HCT116 (cell line): ENCODE measurements at places on chromosomes 2 and 18.

- no peak for DNase-seq
Measured at GRCh38 chr2:53379547-53379946, 388.1 kb upstream of the CHAC2 start.

DNA sequence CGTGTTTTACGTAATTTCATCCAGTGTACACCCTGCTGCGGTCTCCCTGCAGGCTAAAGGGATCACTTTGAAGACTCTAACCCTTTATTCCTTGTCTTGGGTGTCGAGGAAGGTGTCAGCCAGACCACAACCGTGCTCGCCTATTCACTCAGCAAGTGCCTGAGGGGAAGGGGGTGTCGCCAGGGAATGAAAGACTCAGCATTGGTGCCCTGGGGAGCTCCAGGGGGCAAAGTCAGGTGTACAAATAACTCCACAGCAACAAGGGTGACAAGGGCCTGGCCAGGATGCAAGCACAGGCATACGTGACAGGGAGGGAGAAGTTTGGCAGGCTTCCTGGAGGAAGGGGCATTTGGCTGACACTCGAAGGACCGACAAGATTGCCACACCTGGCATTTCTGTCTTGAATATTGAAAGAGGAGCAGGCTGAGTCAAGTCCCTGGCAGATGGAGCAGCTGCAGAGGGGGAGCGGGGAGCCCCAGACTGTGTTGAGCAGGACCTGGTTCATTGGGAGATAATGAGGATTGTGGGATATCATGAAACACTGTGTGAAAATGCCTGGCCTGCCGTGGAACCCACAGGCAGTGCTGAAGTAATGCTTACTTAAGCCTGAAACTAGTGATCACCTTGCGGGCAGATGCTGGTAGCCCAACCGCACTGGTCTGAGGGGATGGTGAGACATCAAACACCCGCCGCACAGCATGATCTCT is 93.9 kb downstream of the RHOB start:
- no peak for DNase-seq

DNA sequence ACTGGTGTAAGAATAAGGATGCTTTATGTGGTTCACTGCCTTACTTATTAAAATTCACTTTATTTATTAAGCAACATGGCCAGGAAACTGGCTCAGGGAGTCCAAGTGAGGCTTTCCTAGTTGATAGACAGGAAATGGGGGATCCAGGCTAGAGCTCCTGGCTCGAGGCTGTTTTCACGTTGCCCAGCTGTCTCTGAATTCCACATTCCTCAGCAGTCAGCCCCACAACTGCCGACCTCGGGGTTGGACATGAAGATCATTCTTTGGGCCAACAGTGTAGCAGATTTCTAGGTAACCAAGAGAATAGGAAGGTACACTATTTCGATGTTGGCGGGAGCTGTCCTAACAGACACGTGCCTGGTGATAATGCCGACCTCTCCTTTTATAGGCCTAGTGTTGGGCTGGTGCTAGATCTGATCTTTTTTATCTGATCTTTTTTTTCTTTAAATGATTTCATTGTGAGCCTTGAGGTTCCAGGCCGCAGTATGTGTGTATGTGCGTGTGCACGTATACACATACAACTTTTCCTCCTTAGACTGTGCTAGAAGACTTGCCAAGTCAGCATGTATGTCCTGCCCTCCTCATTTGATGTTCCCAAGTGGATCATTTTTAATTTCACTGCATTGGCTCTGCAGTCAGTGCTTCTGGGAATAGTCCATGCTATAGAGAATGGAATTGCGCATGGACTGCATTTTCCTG is 103.5 kb downstream of the CABLES1 start:
- DNase-seq, result no peak

GRCh38 chr2:7845332-7845731 is 836.5 kb upstream of the ID2 start:
- DNase-seq, result no peak

GRCh38 chr2:231057590-231057989 is 923 bp downstream of the PSMD1 start:
- DNase-seq, result no peak

- DNase-seq, result no peak
Measured at GRCh38 chr18:58473071-58473470, 155.8 kb downstream of the ALPK2 start.

- no peak for DNase-seq
Measured at GRCh38 chr18:63112706-63113105, 206.9 kb downstream of the BCL2 start.

GRCh38 chr2:215517391-215517790 is 81.5 kb upstream of the FN1 start:
- DNase-seq, result no peak

- DNase-seq, result no peak
Measured at GRCh38 chr2:113068706-113069485, 1.1 kb downstream of the IL1F10 start.

DNA sequence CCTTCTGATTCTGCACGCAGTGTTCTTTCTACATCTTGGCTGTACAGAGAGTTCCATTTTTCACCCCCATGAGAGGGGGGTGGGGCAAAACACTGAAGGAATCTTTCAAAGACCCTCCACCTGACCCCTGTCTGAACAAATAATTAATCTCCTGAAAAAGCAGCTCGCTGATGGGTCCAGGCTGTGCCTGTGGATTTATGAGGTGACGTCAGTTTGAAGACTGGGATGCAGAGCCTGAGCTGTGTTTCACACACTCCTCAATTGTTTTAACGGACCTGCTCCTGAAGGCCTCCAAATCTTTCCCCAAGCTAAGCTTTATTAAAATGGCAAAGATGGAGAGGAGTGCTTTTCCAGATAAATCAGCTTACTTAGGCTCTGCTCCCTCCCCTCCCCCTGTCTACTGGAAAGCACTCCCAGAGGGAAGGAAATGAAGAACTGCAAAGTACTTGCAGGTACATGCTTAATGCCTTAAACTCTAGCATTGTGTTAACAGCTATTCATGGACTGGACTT is 390.2 kb upstream of the TNP1 start:
- no peak for DNase-seq

- no peak for DNase-seq
Measured at GRCh38 chr2:208142240-208142924, 3.6 kb downstream of the CRYGB start.

DNA sequence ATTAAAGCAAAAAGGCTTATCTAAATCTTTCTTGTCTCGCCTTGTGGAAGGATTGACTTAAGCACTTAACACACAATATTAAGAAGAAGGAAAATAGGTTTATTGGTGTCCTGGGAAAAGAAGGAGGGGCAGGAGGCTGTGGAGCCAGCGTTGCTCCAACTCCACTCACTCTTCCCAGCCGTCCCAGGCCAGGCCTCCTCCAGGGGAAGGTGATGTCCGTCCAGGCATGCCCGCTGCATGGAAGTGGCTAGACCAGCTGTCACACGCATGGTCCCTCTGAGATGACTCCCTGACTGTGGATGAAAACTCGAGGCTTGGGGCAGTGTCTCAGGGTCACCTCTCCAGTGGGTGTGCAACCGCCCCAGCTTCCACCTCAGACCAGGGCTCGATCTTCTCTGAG is 281.1 kb downstream of the GALR1 start:
- no peak for DNase-seq

DNA sequence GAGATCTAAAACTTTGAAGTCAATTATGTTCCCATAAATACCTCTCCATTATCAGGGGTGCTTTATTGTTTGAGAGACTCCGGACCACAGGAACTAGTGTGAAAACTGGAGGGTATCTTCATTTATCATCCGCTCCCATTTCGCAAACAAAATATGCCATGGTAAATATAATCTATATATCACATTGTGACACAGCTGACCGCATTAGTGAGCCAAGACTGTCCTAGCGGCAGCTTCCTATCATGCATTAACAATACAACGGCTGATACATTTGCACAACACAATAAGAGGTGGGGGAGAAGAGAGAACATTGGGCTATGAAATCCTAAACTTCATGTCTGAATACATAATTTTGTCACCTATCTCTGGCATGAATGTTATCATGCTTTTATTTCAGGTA is 29.5 kb downstream of the BCL11A start:
- no peak for DNase-seq

GRCh38 chr2:136527560-136527959 is 237.8 kb upstream of the THSD7B start:
- no peak for DNase-seq

DNA sequence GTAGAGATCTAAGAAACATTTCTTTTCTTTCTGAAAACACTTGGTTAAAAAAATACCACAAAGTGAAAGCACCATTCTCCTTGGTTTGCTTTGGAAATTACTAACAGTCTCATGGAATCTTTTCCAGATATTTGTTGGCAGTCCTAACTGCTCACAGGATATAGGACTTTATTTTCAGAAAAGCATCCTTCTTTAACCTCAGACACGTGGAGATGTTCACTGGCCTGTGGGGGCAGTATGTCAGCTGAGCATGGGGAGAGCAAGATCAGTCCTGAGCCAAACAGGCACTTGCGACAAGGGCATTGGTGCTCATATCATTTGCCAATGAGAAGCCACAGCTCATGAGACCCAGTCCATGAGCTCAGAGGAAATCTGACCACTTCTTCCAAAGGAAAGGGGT is 371.9 kb downstream of the NBAS start:
- DNase-seq, result no peak

DNA sequence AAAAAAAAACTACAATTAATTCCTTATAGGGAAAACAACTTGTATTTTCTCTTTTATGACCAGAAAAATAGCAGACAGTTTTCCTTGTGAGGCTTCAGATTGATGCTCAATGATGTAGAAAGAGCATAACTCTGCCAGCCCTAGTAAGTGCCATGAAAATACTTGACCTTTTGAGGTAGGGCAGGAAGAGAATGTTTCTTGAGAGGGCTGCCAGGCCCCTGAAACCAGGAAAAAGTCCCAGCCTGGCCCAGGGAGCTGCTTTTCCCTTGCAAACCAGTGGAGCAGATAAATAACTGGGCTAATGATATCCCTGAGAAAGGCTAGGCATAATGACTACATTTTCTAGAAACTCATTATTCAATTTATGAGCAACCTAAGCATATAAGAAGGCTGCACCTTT is 126.8 kb downstream of the SLC8A1 start:
- DNase-seq, result no peak

- no peak for DNase-seq
Measured at GRCh38 chr18:22841840-22842239, 91.3 kb upstream of the RBBP8 start.

- DNase-seq, result no peak
Measured at GRCh38 chr18:7590826-7591560, 23.9 kb downstream of the PTPRM start.

DNA sequence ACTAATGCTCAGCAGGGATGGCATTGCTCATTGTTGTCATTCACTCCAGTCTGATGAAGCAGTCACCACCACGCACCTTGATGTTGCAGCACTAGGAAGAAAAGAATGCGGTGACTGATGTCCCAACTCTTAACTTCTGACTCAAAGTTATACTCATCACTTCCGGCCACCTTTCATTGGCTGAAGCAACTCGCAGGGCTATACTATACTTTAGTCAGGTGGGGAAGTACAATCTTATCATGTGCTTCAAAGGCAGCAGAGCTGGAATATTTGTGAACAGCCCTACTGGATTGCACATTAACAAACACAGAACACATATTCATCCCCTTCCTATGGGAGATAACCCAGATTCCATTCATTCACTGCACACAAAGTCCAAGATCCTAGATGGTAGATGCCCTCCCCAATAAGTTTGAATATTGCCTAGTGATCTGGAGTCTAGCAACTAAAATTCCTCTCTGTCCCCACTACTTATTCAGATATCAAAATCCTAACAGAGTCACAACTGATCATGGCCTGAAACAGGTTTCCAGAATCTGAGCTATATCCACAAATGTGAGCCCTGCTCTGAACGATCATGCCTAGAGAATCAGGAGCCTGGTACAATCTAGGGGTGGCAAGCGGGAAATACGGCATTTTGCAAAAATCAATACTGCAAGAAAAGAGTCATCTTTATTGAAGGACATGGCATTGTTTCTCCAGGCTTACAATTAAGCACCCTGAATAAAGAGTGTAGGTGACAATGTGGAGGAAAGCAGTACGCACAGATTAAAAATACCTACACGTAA is 3.4 kb upstream of the SPATS2L start:
- DNase-seq, result peak; percentile 92

- DNase-seq, result no peak
Measured at GRCh38 chr18:73728657-73729056, 419.0 kb downstream of the FBXO15 start.

DNA sequence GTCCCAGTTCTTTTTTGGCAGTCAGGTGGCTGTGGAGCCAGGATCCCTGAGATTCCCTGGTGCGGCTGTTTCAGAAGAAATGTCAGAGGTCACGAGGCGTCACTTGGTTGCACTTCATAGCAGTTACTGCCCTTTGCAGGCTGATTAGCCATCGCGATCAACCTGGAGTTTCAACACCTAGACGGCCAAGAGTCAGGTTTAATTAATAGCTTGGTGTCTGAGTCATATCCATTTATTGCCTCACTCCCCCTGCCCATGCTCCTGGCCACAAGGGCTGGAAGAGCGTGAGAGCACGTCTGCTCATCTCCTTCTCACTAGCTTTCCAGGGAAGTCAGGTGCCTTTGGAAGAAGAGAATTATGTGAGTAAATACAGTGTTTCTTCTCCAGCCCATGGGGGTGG is 552.3 kb downstream of the TSN start:
- DNase-seq, result no peak

DNA sequence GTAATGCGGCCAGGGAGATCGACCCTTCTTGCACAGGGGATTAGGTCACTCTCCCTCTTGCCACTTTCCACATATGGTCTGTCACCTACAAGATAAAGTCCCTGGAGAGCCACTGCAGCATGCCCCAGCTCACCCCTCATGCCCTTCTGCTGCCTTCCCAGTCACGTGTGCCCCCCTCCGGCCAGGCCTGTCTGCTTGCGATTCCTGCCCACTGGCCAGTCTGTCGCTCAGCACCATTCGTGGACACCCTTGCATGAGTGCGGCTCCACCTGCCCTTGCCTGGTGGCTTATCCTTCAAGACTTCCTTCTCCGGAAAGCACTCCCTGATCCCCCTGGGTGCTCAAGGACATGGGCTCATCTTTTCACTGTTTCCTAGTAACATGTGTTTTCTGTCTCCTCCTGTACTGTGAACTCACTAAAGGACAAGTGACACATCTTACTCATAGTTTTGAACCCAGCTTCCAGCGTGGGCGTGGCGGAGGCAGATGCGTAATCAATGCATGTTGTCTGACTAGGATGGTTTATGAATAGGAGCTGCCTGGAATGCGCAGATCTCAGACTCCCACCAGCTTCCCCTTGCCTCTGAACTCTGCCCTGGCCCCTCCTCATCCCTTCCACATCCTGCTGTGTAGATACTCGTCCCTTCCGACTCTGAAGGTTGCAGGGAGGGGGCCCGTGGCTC is 7.8 kb upstream of the NT5DC4 start:
- no peak for DNase-seq

GRCh38 chr2:224836263-224836662 is 120.1 kb upstream of the CCDC195 start:
- no peak for DNase-seq

DNA sequence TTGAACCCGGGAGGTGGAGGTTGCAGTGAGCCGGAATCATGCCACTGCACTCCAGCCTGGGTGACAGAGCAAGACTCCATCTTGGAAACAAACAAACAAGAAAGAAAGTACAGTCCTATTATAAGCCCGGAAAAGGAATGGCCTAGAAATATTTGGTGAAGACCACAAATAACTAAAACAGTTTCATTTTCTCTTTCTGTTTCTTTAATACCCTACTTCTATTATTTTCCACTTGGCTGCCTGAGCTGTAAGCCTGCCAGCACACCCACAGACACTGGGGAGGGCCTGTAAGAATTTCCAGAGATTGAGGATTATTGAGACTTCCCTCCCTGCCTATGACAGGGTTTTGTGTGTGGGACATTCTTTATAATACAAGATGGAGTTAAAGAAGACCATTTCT is 188.0 kb upstream of the DCC start:
- no peak for DNase-seq

- DNase-seq, result no peak
Measured at GRCh38 chr2:42185220-42185921, 16.2 kb downstream of the EML4 start.

GRCh38 chr2:3041246-3041645 is 336.4 kb downstream of the EIPR1 start:
- DNase-seq, result no peak
